H9 (cell line): ENCODE measurements at places on chromosomes 1 and 21. TPM values are rescaled to one million over a fixed set of nuclear protein-coding genes. Genes with fewer than 3 reads are reported as not detected.

DNA sequence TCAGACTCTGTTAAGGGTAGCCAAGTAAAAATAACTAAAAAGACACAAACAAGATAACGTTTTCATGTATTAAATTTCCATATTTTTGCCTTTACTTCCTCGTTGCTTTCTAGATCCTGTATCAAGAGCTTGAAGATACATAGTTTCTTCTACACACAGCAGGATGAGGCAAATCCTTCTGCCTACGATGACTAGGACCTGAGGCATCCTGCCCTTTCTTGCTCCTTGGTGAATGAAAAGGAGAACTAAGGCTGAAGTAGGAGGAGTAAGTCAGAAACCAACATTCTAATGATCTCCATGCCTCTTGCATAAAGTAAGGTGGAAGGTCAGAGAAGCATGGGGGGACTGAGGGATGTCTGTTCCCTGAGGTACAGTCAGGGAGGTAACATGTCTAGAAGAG is 102.6 kb downstream of the GPATCH2 start:
- no peak for DNase-seq

Gene AADACL4
- not detected in 2 replicates for total RNA-seq

DNA sequence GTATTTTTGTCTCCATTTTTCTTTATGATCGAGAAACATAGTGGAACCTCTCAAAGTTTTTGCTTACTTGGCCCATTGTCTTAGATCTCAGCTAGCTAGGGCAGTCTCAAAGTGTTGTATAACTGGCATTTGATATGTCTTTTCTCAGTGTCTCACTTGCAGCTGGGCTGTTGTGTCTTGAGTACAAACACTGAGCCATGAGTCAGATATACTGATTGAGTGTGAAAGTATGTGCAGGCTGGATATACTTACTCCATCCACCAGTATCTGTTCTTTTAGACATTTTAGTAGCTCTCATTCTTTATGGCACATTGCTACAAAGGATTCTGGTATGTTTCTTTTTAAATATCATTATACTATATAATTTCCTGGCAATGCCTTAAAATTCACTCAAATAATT is 14.3 kb upstream of the GPR52 start:
- DNase-seq, result no peak

Gene SPTA1
- total RNA-seq, result not detected in 2 replicates

- DNase-seq, result no peak
Measured at GRCh38 chr1:216005916-216006315, 417.3 kb downstream of the USH2A start.

Gene CHI3L2
- not detected in 2 replicates for total RNA-seq

Gene IKBKE
- total RNA-seq, result 5.7 and 6.6 TPM in 2 replicates
